Left colon (tissue), 2 donors: ENCODE measurements at places on chromosomes 12 and 14.

- DNase-seq, result no peak
Measured at GRCh38 chr12:11765421-11765816, 115.9 kb downstream of the ETV6 start.

DNA sequence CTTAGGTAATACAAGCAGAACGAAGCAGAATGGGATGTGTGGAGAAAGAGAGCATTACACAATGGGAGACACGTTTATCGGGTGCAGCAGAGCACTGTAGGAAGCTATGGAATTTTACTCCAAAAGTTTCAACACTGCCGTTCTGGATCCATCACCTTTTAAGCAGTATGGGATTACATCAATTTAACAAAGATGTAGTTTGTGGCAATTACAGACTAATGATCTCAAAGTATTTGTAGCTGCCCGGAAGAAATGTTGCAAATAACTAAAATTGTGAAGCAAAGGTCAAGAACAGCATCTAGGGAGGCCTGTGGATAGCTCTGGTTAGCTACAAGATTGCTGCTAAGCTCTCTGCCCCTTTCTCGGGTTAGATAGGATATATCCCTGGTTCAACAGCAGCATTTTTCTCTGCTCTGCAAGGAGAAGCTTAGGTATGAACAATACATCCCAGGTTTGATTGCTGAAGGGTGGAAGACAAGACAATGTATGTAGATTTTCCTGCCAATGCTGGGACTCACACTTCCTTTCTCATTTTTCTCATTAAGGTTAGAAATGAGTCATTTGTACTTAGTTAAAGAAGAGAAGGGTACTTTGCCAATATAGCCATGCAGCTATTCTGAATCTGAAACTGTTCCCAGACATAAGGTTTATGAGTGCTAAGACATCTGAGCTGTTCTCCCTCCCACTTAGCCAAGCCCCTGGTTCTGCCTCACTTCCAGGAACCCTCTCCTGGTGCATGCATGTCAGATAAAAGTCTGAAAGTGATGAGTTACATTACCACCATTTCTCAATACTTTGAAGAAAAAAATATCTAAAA, 75.0 kb upstream of the HIF1A start:
- no peak for DNase-seq

- no peak for DNase-seq
Measured at GRCh38 chr14:61322799-61323290, 1.5 kb downstream of the PRKCH start.

DNA sequence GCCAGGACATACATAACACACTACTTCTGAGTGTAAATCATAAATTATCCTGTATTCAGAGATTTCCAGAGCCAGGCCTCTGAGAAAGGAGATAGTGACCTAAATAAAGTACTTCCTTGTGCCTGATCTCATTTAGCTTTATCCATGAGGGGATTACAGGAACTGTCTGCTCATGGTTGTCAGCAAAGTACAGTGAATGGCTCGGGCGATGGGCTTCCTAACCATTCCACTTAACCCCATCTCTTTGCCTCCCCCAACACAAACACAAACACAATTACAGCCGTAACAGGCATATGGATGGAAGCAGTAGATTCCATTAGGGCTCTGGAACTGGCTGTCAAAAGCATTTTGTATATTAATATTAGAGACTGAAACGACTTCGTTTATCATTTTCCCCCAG, 206.7 kb upstream of the CPNE8 start:
- DNase-seq, result no peak

DNA sequence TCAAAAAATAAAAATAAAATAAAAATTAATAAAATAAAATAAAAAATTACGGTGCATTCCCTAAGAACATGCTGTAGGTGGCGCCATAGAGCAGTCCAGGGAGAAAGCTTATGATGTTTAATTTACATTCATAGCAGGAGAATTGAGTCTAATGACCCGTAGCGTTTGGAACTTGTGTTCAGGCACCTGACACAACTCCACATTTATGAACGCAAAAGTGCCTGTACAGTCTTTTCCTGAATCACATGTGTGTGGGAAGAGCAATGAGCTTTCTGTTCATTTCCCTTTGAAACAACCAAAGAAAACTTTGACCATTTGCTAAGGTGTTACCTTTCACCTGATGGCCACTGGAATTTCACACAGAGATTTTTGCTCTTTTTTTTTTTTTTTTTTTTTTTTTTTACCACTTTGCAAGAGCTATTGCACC, 60.6 kb upstream of the KCNA1 start:
- DNase-seq, result no peak

GRCh38 chr14:51465486-51465885, 186.2 kb upstream of the FRMD6 start:
- no peak for DNase-seq

DNA sequence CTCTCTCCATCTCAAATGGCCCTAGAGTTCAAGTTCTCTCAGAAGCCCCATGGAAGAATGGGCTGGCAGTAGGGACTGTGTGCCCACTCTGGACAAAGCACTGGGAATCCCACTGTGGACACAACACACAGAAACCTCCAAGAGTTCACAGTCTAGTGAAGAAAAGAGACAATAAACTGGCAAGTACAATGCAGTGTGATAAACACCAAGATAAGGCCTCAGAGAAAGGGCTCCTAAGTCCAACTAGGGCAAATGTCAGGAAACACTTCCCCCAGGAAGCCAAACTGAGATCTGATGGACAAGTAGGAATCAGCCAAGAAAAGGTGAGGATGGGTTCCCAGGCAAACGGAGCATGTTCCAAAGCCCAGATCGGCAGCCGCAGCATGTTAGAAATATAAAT, 5.4 kb downstream of the VSIG10 start:
- peak; percentile 21 for DNase-seq

DNA sequence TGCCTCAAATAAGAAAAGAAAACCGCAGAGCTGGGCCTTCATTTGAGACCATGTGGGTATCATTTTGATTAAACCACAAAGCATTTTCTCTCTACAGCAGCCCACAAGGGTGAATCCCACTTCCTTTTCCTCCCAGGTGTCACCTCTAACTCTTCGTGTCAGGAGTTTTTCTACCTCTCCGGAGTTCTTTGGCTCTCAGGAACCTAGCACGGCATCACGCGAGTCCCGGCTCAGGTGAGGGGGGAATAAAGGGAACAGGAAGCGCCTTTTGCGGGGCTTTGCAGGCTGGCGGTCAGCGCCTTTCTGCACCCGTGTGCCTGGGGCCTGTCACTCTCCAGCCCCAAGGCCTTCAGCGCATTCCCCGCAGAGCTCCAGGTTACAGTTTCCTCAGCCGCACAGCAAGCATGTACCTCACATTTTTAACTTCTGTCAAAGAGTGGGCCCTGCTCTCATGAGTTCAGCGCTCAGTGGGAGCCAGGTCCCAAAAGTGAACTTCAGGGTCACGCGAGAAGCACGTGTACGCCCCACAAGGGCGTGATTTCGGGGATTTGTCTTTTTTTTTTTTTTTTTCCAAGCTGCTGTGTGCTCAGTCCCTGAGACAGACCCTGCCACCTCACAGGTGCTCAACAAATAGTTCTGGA, 740 bp upstream of the PRPF40B start:
- no peak for DNase-seq

- no peak for DNase-seq
Measured at GRCh38 chr14:63857466-63858030, 4.7 kb downstream of the SYNE2 start.

DNA sequence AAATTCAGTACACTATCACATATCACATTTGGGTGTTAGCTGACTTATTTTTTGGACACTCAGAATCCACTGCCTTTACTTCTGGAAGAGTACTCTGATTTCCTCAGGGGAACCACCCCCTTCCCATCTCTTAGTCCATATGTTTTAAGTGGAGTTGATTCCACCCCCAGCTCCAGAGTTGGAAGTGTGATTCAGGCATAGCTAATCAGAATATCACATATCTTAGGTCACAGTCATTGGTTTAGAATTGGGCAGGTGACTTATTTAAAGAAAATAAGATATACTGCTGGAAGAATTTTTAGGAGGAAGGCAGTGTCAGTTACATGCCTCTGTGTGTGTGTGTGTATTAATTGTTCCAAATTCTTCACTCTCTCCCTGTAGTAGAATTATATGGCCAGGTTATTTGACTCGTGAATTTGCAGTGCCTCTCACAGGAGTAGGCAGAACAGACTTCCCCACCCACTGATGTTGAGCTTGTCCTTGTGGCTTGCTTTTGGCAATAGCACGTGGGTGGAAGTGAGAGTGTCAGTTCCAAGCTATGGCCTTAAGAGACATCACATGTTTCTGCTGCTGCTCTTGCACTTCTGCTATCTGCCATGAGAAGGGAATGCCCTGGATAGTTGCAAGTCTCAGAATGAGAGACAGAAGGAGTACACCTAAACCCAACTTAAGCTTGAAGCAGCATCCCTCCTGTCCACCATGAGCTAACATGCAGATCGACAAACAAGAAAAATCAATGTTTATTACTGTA, 6.4 kb upstream of the GAS2L3 start:
- DNase-seq, result no peak

- DNase-seq, result no peak
Measured at GRCh38 chr14:71036433-71036832, 129.2 kb downstream of the PCNX1 start.

DNA sequence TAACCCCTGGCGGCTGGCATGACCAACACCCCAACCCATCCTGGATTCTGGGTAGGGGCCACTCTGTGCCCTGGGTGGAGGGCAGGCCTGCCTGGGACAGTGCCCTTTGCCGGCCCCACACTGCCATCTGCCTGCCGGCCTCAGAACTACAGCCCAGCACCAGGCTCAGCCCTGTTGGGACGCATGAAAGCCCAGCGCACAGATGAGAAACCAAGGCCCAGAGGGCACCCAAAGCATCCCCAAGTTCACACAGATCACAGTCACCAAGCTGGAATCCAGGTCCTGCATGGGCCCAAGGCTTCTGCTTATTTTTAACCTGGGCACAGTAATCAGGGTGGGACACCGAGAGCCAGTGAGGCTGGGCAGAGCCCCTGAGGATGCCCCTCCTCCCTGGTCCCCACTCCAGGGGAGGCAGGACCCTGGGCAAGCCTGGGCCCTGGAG, 26.2 kb downstream of the RFLNA start:
- DNase-seq, result peak; percentile 46

GRCh38 chr12:15601210-15601800, 187.9 kb downstream of the EPS8 start:
- DNase-seq, result no peak

DNA sequence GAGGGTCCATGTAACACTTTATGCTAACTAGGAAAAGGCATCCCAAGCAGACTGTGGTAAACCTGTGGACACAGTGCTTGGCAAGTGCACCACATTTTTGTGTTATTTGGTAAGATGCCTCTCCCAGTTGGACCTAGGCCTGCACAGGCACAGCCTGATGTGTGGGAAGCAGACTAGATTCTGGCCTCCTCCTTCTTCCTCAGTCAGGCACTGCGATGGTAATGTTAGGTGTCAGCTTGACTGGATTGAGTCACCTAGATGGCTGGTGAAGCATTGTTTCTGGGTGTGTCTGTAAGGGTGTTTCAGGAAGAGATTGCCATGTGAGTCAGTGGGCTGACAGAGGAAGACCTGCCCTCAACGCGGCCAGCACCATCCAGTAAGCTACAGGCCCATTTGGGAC, 25.3 kb upstream of the RHOJ start:
- DNase-seq, result no peak

GRCh38 chr12:26319511-26319910, 124.1 kb downstream of the SSPN start:
- peak; percentile 39 for DNase-seq

- no peak for DNase-seq
Measured at GRCh38 chr12:101243616-101244015, 33.6 kb upstream of the SLC5A8 start.

DNA sequence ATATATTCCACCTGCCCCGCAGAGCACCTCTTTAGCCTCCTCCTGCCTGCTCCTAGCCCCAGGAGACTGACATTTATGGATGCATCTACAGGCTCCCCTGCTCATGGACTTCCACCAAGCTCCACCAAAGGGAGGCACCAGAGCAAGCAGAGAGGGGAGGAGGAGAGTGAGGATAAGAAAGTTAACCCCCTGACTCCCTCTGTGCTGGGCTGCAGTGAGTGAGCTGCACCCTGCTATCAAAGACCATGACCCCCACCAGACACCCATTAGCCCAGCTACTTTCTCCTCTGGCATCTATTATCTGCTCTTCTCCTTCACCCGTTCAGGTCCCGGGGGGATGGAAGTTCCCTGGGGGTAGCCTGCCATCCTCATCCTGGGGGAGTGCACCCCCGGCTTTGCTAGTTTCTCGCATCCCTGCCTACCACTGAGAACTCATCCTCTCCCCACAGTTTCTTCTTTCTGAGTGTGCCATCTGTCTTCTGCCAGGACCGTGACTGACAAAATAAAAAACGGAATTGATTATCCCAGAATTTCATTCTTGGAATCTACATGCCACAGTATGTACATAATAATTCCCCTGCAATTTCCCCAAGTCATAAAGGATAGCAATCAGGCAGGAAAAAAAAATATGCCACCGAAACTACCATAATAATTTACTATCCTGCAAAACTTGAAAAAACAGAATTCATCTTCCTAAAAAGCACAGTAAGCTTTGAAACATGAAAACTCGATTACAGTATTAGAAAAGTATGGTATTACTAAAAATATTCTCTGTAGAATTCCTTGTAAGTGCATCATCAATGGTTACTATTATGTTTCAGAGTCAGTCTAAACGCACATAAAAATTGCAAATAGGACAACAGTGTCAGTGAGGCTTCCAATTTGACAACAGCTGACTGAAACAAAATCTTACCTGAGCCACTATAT, 45.2 kb downstream of the FOXN3 start:
- no peak for DNase-seq

GRCh38 chr12:46224386-46224785, 44.5 kb downstream of the SLC38A1 start:
- DNase-seq, result peak; percentile 67

DNA sequence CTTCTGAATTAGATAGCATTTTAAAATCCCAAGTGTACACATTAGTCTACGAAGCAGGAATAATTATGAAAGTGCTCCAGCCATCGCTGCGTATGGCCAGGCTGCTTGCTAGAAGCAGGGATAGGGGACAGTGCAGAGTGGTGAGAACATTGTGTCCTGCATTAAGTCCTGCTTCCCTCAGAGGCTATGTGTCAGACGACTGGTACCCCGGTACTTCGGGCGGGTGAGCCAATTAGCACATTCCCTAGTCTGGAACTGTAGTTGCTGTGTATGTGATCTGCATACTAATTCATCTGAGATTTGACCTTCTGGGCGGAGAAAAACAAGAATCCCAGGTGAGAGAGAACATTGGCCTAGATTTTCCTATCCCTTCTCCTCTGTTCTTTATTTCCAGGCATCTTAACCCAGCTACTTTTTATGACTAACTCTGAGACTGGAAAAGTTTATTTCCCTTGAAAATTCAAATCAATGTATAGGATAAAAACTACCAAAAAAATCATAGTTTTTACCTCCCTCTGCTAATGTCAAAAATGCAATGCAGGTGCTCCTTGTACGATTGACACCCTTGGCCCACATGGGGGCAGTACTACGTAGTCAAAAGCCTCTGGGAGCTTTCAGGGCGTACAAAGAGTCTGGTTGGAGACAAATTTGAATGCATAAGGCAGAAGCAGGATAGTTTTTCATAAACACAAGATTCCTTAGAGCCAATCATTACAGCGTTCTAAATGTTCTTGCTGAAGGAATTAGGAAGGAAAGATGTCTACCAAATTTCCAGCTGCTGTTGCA, 764.3 kb downstream of the NOVA1 start:
- peak; percentile 42 for DNase-seq

GRCh38 chr12:11747969-11748368, 98.5 kb downstream of the ETV6 start:
- no peak for DNase-seq

GRCh38 chr12:131611416-131612091, 99.3 kb upstream of the SFSWAP start:
- DNase-seq, result no peak
